ENCODE measurements at places on chromosomes 11 and 22.
A peak's percentile ranks its signal among the peaks of the same experiment; 100 is the strongest.

DNA sequence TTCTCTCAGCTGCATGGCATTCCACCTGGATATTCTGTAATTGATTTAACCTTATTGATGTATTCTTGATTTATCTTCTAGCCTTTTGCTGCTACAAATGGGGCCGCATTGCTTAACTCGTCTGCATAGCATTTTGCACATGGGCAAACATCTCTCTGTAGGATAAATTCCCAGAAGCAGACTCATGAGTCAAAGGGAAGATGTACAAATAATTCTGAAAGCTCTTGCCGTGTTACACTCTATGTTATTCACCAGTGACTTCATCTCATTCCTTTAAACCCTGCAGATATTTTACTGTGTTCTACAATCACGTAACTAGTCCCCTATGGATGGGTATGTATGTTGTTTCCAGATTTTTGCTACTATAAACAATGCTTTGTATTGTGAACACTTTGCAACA lies 112.7 kb downstream of the SEZ6L start:
- no peak for DNase-seq

DNA sequence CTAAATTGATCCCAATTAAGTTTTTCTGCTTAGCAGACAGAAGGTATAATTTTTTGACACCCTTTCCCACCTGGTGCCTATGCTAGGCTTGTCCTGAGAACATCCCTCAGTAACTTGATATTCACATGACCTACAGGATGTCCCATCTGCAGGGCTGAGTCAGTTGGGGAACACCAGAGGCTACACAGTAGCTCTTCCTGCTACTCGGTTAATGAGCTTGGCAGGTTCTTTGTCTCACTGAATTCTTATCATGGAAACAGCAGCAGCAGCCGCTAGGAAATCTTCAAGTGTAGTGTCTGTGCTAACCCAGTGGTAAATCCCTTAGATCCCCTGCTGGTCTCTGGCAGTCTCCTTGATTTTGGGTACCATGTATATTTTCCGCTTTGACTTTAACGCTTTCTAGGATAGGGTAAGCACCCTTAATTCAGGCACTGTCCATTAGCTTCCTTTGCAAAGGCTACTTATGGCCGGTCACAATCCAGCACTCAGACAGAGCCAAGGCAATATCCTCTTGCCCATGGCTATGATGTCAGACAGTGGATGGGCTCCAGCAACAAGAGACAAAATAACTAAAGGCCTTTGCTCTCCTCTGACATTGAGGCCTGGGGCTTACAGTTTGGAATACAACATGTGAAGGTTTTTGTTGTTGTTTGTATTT lies 8.5 kb downstream of the MRPL16 start:
- peak; percentile 8 for DNase-seq

GRCh38 chr11:1871531-1871930 lies 18.6 kb downstream of the LSP1 start:
- no peak for DNase-seq

GRCh38 chr11:11620921-11621572 lies 758 bp downstream of the GALNT18 start:
- DNase-seq: peak; percentile 40

GRCh38 chr11:78213526-78214330 lies 25.0 kb downstream of the USP35 start:
- DNase-seq: no peak

- DNase-seq: no peak
Observed at GRCh38 chr11:29282088-29282487, 734.7 kb downstream of the KCNA4 start.

GRCh38 chr11:65410936-65411680 lies 11.5 kb upstream of the NEAT1 start:
- DNase-seq: no peak

DNA sequence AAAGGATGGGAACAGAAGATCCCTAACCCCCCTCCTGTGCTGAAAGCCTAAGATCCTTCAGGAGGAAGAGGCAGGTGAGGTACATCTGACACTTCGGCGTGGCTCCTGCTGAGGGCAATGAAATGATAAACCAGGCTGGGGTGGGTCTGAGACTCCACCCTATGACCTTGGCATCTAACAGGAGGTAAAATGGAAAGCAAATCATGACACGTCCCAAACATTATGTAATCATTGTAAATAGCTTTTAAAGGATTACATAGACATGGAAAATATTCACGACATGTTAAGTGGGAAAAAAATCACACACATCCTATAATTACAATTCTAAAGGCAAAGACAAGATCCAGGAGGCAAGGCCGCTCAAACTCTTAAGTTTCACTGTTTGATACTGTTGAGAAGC lies 70.5 kb downstream of the LINC01488 start:
- no peak for DNase-seq

- DNase-seq: peak; percentile 40
Observed at GRCh38 chr11:109939166-109939810, 153.9 kb upstream of the ZC3H12C start.

DNA sequence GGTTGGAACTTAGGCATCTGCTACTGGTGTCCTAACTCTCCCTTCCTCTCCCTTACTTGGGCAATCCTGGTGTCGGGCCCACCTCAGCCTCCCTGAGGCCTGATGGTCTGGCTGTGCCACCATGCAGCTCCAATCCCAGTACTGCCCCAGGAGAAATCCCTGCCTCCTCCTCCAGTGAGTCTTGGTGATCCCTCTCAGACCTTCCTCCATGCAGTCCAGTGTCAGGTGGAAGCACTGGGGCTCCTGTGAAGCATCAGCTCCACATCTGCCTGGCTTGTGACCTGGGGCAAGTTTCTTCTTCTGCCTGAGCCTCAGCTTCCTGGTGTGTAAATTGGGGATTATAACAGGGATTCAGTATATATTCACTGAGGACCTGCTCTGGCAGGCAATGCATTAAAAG lies 1.8 kb upstream of the PELI3 start:
- DNase-seq: no peak

GRCh38 chr11:34564406-34564805 lies 50.8 kb upstream of the ELF5 start:
- no peak for DNase-seq

DNA sequence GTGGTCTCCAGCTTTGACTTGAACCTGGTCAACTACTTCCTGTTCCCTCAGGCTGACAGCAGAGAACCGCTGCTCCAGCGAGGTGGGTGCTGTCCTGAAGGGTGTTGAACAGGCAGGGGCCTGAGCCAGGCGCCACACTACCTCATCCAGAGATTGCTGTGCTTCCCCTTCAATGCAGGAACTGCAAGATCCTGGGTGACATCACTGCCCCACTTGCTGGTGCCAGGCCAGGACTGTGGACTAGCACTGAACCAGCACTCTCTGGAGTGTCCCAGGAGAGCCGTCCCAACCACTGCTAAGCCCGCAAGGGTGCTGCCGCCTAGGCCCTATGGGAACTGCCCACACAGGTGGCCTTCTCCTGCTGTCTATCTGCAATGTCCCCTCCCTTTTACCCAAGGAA lies 51.7 kb downstream of the GAB4 start:
- DNase-seq: no peak

- DNase-seq: no peak
Observed at GRCh38 chr22:40033586-40034380, 39.0 kb downstream of the FAM83F start.

GRCh38 chr22:36125434-36125833 lies 35.1 kb downstream of the APOL3 start:
- DNase-seq: no peak

DNA sequence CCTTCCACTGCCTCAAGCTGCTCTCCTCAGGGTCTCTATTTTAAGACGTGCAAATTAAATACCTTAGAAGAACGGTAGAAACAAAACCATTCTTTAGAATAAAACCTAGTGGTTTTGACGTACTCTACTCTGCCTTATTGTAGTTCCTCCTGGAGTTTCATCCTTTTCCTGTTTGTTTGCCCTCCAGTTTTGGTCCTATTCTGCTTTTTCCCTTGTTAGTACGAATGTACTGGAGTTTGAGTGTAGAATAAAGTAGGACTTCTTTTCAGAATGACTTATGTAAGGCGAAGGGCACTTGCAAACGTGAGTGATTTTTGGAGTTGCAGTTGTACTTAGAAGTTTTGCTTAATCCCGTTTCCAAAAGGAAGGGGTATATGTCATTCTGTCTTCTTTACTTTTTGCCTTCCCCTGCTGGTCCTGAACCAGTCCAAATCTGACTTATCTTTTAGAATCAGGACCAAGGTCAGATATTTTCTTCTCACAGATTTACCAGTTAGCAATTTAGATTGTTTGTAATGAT lies 1.4 kb downstream of the SIK2 start:
- no peak for DNase-seq

DNA sequence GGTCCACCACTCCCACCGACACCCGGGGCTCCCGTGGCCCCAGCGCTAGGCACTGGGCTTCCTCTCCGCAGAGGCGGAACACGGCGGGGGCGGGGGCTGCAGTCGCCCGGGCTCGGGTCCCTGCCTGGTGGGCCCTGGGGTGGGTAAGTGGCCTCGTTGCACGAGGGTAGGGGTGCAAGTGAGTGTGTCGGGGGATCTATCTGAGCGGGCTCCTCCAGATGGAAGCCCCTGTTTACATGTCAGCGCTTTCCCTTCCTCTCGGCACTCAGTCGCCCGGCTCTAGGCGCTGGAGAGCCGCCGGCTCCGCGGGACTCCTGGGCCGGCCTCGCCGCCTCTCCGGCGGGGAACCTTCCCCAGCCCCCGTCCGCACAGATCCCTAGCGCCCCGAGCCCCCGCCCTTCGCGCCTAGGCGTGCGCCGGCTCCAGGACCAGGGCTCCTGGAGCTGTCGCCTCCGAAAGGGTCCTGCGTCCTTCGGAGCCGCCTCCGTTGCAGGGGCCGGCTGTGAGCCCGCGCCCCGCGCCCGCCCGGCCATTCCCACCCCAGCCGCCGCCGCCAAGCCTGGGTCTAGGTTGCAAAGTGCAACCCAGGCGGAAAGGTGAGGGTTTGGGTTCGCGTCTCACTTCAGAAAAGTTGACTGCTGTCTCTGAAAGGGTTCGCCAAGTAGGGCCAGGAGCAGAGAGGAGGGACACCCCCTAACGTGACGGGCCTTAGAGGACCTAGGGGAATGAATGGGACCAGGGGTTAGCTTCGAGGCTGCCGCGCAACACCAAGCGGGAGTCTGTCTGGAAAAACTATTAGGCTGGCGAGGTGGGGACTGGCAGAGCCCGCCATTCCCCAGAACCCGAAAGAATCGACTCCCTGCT lies 978 bp downstream of the FLI1 start:
- no peak for DNase-seq

DNA sequence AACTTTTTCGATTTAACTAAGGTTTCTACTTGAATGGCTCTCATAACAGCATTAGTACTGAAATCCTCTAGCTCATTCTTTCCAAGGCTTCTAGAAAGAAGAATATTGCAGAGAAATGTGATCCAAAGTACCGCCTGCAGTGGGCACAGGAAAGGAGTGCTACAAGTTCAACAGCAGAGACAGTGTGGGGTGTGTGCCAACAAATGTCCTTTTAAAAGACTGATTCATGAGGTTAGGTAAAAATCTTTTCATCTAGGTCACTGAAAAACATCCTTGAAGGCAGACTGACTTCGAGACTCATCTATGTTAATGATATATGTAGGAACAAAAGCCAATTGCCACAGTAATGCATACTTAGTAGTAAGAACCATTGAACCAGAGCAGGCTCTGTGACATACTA lies 349.1 kb upstream of the PITPNB start:
- DNase-seq: no peak

- DNase-seq: no peak
Observed at GRCh38 chr11:7514099-7514591, 346 bp downstream of the PPFIBP2 start.

DNA sequence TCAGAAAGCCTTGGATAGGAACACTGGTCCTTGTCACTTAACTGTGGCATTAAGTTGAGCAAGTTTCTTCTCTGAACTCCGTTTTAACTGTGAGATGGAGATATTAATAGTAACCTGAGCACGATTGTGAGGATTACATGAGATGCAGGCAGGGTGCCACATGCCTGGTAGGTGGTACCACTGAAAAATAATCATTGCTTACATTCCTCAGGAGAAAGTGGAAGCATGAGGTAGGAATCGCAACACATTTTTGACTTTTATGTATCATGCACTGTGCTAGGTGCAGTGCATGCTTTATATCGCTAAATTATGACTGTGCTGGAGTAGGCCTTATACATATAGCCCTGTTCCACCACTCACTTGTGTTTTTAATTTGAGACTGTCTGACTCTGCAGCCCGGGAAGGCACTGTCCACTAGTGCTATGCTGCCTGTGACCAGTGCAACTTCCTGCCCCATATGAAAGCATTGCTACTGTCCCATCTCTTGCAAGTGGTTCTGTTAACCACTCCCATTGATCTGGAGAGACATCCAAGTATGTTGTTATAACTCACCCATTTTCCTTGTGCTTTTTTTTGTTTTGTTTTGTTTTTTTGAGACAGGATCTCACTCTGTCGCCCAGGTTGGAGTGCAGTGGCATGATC lies 1.0 kb downstream of the UQCR10 start:
- no peak for DNase-seq

GRCh38 chr22:29306835-29307595 lies 565 bp downstream of the GAS2L1 start:
- peak; percentile 83 for DNase-seq

DNA sequence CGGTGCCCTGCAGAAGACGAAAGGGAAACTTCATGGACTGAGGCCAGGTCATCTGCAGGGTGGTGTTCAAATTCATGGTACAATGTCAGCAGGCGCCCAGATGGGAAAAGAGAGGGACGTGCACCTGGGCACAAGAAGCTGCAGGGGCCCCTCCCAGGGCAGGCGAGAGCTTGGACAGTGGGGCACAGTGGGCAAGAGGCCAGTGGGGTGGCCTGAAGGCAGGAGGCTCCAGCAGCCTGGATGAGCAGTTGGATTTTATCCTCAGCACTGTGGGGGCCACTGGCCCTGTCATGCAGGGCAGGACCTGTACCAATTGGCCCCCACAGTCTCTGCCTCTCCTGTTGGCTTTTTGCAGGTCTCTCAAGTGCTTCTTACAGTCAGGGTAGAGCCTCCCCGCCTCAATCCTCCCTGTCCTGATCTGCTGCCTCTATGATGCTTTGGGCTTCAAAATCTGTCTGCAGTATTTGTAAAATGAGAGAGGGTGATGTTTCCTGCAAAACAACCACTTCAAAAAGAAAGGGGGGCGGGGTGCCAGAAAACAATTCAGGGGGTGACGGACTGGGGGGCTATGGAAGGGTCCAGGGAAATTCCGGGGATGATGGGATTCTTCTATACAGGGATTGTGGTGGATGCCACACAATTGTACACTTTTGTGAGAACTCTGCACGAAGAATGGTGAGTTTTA lies 1.7 kb upstream of the BID start:
- no peak for DNase-seq

Data from neuronal stem cell (in vitro differentiated cells).